ENCODE measurements at places on chromosomes 12 and 14. TPM values are rescaled to one million over a fixed set of nuclear protein-coding genes. Genes with fewer than 3 reads are reported as not detected.

ADSS1 gene
- total RNA-seq: 7.7 TPM

NACA gene
- 802 TPM for total RNA-seq

E2F7 gene
- 2.4 TPM for total RNA-seq

VWF gene
- 1.5 TPM for total RNA-seq

LGALS3 gene
- total RNA-seq: 22.9 TPM

FITM1 gene
- total RNA-seq: not detected

KRT75 gene
- not detected for total RNA-seq

TMTC1 gene
- total RNA-seq: 8.9 TPM
